GM23338 (cell line): ENCODE measurements at places on chromosomes 5 and 9. TPM values are rescaled to one million over a fixed set of nuclear protein-coding genes. Genes with fewer than 3 reads are reported as not detected.

NR2F1-AS1 gene
- 0.59 and 3.0 TPM in 2 replicates for total RNA-seq

DNA sequence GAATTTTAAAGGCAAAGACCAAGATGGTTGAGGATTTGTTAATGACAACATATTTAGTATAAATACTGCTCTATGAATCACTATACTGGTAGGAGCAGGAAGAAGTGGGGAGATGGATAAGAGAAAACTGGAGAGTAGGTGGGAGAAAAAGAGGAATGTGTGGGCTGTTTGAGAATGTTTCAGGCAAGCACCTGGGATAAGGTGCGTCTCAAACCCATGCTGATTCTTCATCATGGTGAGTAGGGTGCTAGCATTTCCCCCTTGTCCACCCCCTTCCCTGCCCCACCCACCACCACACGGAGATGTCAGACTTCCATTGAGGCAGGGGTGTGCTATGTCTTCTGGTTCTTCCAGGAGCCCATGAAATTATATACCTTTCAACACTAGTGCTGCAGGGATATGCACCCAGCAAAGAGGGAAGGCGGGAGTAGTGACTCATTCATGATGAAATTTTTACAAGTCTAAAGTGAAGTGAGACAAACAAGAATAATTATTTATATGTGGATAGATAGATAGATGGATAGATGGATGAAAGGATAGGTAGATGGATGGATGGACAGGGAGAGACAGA lies 54.3 kb downstream of the MTX3 start:
- no peak for DNase-seq

GRCh38 chr5:114407783-114408182 lies 45.9 kb downstream of the KCNN2 start:
- DNase-seq: no peak

GRCh38 chr5:179994583-179995323 lies 76.8 kb downstream of the RNF130 start:
- DNase-seq: no peak

GRCh38 chr5:173108914-173109313 lies 35.4 kb upstream of the BNIP1 start:
- DNase-seq: peak; percentile 41

DNA sequence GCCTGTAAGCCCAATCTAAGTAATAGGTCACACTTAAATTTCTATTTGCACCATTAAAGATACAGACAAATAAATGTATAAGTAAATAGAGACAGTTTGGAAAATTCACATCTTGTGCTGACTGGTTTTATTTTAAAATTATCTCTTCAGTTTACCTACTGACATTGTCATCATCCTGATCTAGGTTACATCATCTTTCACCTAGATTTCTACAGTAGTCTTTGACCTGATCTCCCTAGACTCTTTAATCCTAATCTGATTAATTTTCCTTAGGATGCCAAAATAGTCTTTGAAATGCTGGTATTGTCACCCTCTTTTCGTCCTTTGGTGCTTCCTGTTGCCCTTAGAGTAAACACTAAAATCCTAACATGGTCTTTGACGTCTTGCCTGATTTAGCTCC lies 43.9 kb downstream of the NDUFS4 start:
- no peak for DNase-seq

GRCh38 chr9:126215486-126215885 lies 111.1 kb upstream of the MVB12B start:
- no peak for DNase-seq

DNA sequence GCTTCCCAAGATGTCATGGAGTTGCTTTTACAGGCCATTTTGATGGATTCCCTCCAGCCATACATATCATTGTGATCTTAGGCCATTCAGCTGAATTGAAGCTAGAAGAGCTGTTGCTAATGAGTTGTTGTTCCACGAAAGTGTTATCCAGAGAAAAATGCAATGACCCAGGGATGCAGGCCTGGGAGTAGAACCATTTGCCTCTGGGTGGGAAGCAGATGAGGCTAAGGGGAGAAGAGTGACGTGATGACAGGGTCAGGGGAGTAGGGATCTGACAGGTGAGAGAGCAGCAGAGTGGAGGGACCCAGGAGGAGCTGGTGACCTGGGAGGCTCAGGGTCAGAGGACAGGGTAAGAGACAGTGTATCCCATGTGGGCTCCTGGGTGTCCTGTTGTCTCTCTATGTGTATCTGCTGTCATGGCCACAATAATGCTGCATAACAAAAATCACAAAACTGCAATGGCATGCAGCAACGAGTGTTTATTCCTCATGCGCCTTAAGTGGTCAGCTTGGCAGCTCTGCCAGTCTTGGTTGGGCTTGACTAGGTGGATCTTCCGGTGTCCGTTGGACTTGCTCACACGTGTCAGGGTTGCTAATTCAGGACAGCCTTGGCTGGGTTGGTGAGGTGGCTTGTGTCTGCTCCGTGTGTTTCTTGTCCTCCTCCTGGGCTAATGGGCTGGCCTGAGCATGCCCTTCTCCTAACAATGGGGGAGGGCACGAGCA lies 90.6 kb downstream of the LIFR start:
- no peak for DNase-seq

DNA sequence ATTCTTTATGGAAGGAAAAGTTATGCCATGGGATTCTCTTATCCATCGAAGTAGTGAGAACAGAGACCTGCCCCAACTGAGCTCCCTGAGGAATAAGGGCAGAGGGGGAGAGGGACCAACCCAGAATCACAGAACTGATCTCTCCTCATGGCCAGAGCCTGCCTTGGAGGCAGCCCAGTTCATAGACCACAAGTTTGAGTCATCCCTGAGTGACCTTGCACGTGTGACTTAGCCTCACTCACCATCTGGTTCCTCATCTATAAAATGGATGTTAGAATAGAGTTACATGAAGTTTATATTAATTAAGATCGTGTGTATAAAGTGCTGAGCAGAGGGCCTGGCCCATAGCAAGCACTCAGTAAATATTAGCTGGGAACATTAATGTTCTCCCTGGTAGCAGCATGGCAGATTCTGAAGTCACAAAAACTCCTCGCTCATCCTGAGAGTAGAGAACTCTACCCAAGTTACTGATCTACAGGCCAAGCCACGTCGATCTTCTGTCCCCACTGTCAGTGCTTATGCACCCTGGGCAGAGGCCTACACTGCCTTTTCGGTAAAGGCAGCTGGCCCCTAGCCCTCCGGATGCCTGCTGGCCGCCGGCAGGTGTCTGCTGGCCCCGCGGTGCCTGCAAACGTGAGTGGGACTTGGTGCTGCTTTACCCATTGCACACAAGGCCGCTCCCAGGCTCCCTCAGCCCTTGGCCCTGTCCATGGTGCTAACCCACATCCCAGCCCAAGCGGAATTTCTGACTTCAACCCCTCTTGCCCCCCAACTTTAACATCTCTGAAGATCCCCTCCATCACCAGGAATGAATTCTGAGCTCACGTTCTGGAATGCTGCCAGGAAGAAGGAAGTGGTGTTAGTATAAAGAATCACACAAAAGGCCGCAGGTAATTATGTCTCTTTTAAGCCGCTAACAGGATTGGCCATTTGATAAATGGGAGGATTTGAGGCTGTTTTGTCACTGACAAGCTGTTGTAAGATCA lies 61.1 kb upstream of the ARAP3 start:
- peak; percentile 91 for DNase-seq

DNA sequence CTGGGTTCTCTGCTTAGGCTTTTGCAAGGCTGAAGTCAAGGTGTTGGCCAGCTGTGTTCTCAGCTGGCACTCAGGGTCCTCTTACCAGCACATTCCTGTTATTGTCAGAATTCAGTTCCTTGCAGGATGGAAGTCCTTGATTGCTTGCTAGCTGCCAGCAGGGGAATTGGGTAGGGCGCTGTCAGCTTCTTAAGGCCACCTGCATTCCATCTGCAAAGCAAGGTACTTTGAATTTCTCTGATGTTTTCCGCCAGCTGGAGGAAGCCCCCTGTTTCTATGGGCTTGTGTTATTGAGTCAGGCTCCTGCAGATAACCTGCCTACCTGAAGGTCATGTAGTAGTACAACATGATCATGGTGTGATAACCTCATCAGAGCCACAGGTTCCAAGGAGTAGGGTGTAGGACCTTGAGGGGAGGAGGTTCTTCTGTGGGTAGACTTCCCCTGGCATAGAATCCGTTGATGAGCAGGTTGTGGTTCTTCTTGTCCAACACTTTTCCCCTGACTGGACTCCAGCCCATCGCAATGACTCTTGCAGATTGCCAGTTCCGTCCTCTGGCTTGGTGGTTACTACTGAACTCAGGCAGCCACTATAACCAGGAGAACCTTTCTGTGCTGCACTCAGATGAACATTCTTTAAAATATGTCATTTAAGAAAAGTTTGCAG lies 6.8 kb downstream of the TENT4A start:
- peak; percentile 57 for DNase-seq

TCF7 gene
- total RNA-seq: 8.1 and 9.7 TPM in 2 replicates

GRCh38 chr9:113223963-113224362 lies 2.6 kb downstream of the SLC31A1 start:
- DNase-seq: no peak

GRCh38 chr5:108919591-108920326 lies 172.1 kb downstream of the FER start:
- DNase-seq: no peak

DNA sequence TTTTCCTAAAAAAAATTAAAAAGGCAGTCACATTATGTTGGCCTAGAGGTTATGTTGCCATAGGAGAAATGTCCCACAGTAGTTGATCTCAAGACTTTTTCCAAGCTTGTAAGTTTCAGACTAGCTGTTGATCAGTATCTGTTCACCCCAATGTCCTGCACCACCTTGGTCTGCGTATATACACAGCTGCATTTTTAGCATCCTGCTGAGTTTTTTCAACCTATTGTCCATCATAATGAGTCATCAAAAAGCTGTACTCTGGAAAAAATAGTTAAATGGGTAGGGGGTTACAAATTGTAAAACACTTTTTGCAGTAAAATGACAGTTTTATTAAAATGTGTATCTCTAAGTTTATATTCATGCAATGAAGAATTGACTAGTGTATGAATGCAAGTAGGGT lies 53.2 kb upstream of the TMEM171 start:
- no peak for DNase-seq

GRCh38 chr5:131548176-131548575 lies 86.9 kb downstream of the RAPGEF6 start:
- DNase-seq: no peak

DNA sequence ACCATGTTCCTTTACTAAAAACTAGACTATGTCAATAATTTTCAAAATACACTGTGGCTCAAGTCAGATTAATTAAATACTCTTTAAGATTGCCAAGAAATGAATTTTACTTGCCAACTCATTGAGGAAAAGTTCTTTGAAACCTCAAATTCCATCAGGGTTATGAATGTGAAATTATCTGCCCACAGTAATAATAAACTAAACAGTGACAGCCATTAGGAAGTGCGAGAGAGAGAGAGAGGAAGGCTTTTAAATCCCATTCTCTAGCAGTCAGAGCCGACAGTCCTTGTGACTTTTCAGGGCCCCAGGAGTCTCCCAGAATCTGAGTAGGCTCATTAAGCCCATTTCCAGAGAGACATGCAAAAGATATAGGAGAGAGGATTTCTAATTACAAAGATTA lies 236.1 kb downstream of the MARCHF11 start:
- DNase-seq: no peak

GRCh38 chr5:150114773-150115408 lies 28.5 kb upstream of the CSF1R start:
- DNase-seq: no peak

ENTREP1 gene
- 10.0 and 11.6 TPM in 2 replicates for total RNA-seq

STK32A gene
- total RNA-seq: 2.0 and 2.8 TPM in 2 replicates

DNA sequence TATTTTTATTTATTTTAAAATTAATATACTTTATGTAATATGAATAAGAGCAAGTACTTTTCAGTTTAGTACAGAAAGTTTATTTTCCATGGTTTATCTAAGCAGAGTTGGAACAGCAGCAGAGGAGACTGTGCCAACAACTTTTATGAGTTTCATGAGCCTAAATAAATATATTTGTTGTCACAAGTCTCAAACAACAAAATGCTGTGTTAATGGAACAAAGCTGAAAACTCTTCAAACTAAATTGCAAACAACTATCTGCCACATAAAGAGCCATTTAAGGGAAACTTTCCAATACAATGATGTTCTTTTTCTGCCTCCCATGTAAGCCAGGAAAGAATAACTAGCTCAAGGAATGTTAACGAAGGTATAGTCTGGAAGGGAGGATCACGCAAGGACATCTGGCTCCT lies 96.1 kb downstream of the FBN2 start:
- no peak for DNase-seq

TRIM7 gene
- 0.56 and 0.66 TPM in 2 replicates for total RNA-seq

DNA sequence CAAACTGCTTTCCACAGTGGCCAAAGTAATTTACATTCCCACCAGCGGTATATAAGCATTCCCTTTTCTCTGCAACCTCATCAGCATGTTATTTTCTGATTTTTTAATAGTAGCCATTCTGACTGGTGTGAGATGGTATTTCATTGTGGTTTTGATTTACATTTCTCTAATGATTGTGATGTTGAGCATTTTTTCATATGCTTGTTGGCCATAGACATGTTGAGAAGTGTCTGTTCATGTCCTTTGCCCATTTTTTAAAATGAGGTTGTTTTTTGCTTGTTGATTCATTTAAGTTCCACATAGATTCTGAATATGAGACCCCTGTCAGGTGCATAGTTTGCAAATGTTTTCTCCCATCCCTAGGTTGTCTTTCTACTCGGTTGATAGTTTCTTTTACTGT lies 254.5 kb upstream of the MPDZ start:
- no peak for DNase-seq

POU5F2 gene
- total RNA-seq: 0.76 and 1.2 TPM in 2 replicates

SVEP1 gene
- total RNA-seq: 0.50 and 0.63 TPM in 2 replicates
